CD4-positive, alpha-beta T cell treated with Interleukin-15 for 4 hours (primary cell): ENCODE measurements at places on chromosomes 3 and 15.

DNA sequence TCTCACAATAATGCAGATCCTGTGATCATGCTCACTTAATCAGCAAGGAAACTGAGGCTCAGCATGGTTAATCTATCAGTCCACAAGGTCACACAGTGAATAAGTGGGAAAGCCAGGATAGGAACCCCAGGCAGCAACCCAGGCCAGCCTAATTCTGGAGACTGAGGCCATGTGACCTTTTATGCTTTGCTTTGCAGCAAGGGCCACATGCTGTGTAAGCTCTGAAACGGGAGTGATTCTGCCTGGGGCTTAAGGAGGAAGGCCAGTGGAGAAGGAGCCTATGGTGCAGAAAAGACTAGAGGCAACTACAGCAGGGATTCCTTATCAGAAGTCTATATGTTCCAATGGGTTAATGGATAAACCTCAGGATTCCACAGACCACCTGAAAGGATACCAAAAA lies 157.6 kb upstream of the PPP2R3A start:
- no peak for DNase-seq

- no peak for DNase-seq
Observed at GRCh38 chr3:100310355-100310965, 24.1 kb upstream of the NIT2 start.

GRCh38 chr15:77517579-77517978 lies 96.9 kb downstream of the HMG20A start:
- no peak for DNase-seq

DNA sequence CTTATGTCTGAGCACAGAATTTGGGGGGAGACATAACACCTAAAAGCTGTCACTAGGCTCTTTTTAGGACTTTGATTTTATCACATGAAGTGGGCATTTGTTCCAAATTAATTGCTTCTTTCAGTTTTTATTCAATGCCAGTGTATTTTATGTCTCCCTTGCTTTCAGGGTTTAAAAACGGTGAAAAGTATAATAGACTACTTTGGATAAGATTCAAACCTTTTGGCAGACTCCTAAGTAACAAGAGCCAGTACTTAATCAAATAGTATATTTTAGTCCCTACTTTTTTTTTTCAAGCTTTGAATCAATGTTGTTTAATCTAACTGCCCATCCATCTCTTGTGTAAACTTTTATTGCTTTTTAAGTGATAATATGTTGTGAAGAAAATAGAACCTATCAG lies 847.2 kb upstream of the DPPA4 start:
- DNase-seq, result no peak

DNA sequence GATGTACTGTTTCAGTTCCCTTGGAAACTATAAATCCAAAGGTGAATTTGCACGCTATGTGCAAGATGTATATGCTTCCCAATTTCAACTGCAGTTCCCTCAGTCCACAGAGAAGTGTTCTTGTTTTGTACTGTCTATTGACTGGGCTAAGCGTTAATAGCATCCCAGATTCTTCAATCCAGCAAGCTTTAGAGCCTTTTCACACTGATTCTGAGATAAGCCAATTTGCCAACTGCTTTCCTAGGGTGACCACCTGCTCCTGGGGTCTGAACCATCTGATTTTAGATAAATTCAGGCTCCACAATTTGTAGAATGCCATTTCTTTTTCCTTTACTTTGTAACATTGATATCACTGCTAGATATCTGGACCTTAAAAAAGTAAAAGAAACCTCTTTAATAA lies 340.1 kb downstream of the PTPRG start:
- DNase-seq, result no peak

DNA sequence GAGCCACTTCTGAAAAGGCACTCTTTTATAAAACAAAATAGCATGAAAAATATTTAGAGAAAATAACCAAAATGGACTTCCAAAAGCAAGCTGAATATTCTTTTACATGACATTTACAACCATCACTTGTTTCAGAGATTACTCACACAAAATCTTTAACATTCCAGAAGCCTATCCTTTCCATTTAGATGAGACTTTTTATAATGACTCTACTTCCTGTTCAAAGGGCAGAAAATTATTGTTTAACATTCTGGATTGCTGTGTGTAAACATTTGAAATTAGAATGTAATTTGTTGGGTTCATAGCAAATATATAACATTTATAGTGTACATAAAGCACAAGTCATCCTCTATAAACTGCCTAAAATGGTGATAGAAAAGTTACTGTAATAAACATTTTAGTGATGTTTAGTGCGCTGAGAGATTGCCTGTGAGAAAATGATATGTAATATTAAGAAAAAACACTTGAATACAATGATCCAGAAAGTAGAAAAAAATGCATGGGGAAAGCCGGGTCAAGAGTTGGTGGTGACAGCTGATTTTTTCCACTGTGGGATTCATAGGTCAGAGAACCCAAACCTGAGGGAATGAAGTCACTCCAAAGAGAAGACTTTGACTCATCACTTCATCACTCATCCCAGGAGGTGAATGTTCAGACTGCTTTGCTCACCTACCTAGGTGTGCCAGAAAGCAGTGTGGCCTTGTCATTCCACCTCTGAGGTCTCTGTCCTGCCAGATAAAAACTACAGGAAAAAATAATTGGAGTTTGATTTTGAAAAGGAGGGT lies 305.8 kb downstream of the ARPP21 start:
- DNase-seq, result no peak

DNA sequence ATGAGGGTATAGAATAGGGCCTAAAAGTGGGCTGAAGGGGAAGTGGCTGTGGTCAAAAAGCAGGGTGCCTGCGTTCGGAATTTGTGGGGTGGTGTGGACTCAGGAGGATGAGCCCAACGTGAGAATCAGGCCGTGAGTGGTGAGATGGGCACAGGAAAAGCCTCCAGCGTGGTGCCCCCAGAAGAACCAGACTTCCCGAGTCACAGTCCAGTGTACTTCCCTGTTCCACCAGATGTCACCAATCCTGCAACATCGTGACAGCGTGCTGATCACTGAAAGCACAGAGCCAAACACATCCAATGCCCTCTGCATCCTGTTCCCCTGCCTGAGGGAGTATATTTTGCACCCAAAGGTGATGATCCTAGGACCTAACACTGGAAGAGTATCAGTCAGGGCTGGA lies 20.8 kb upstream of the ACAN start:
- no peak for DNase-seq

DNA sequence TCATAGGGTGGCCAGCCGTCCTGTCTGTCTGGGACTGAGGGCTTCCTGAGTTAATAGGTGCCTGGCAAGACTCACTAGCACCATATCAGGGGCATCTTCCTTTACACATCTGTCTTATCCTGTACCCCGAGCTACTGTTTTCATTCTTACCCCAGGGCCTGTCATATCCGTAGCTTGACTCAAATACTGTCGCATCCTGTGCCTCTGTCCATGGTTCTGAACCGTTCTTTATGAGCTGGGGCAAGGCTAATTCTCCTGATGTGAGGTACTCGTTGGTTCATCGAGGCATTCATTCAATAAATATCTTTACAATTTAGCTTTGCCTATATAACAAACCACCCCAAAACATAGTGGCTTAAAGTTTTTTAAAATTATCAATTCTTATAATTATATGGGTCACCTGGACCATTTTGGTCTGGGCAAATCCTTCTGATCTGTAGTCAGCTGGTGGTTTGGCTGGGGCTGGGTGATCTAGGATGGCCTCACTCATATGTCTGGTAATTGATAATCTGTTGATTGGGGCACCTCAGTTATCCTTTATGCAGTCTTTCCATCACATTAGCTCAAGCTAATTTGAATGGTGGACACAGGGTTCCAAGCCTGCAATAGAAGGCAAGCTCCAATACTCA lies 121.2 kb downstream of the TLE3 start:
- peak; percentile 25 for DNase-seq

DNA sequence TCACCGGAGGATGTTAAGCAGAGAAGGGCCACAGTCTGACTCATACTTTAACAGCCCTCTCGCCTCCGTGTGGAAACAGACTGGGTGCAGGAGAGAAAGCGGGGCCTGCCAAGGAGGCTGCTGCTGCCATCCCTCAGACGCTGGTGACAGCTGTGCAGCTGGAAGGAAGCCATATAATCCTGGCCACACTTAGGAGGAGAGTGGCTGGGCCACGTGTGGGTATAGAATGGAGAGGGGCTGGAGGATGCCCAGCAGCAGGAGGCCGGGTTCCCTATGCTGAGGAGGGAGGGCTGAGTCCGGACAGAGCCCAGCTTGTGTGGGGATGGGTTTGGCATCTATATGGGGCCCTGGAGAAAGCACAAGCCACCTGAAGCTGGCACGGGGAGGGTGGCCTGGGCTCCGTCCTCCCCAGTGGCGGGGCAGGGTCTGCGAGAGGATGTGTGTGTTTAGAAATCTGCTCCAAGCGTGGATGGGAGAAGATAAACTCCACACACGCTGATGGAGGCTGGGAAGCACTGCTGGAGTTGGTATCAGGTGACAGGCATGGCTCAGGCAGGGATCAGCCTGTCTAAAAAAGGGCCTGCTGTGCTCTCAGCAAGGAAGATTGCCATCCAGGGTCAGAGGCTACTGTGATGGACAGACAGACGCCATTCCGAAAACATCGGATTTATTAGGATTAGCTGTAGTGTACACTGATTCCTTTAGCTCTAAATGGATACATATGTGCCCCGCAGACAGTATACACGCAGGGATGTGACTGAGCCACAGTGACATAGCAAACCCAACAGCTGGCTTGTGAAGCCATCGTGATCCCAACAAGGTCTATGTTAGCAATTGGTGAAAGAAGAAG lies 15.9 kb downstream of the ABTB1 start:
- DNase-seq, result no peak

DNA sequence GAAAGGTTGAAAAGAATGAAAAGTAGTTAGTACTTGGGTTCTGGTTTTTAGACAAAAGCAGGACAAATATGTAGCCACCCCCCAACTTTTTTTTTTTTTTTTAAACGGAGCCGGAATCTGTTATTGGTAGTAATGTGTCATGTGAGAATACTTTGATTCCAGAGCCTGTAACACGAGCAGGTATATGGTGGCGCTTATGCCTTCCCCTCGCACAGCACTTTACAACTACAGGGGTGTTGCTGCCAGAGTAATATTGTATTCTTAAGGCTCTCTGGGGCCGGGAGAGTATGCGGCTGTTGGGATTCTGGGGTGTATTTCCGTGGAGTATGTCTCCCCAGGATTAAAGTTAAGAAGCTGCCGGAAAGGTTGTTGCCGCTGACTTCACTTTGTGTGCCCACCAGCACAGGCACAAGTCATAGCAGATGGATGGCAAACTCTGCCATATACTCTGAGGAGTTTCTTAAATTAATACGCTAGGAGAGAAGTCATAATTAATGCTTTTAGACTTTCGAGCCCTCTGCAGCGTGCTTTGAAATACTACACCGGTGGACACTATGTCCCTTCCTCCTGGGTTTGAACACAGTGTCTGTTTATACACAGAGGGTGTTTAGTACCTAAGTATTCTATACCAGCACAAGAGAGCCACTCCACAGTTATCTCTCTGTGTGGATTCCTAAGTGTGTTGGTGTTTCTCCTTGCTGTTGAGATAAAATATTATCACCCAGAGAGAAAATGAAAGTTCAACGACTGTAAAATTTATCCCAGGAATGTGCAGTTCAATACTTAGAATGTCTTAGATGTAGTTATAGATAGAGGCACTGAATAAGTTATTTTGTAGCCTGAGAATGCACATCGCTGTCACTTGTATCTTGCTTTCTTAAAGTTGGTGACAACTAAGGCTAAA lies 1.4 kb downstream of the MBNL1 start:
- peak; percentile 53 for DNase-seq

DNA sequence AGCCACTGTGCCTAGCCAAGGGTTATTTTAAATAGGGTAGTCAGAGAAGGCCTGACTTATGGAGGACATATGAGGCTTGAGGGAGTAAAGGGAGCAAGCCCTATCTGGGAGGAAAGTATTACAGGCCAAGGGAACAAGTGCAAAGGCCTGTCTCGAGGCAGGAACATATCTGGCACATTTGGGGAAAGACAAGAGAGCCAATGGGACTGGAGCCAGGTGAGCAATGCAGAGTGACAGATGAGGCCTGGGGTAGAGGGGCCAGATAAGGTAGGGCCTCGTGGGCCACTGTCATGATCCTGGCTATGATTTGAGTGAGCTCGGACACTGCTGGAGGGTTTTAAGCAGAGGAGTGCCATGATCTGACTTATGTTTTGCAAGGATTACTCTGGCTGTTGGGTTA lies 43.8 kb downstream of the DCP1A start:
- DNase-seq, result no peak

DNA sequence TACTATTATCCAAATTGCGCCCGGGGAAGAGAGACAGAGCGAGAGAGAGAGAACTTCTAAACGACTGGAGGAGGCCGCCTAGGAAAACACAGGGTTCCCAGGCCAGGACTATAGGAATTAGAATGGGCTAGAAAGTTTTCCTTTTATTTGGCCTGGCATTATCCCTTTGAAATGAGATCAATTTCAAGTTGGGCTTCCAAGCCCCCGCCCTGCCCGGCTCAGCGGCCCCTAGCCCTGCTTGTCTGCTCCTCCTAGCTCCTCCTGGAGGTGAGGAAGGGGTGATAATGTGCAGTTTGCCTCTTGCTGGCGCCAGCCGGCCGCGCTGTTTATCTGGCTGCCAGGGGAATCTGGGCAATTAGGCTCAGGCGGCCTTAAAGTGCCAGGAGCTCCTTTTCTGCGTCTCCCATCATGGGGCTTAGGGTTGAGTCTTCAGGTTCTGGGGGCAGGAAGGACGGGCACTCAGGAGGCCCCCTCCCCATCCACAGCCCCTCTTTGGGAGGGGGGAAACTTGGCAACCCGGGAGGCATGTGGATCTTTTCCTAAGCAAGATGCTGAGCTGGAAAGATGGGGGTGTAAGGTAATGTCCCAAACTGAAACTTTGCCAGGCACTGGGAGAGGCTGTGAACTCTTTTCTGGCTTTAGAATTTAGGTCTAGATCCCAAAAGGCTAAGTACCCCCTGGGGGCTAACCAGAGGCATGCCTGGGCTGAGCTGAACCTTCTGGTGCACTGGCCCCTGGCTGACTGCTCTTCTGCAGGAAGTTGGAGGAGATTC lies 5.5 kb downstream of the SMAD6 start:
- no peak for DNase-seq

- no peak for DNase-seq
Observed at GRCh38 chr15:29446480-29446879, 176.9 kb upstream of the NSMCE3 start.

DNA sequence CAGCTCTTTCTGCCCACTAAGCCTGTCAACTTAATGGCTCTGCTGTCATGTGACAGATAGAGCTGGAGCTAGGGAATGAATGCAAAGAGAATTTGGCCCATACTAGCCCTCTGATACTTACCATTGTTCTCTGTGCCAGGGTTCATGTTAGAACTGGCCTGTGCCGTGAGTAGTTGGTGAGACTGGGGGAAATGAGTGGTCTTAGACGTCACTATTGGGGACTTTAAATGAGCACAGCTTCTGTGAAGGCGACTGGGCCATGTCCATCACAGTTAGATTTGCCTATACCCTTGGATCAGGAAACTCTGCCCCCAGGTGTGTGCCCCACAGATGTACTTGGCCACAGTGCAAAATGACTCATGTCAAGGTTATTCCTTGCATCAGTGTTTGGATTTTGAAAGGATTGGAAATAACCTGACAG lies 124.9 kb downstream of the PTPRG start:
- no peak for DNase-seq

DNA sequence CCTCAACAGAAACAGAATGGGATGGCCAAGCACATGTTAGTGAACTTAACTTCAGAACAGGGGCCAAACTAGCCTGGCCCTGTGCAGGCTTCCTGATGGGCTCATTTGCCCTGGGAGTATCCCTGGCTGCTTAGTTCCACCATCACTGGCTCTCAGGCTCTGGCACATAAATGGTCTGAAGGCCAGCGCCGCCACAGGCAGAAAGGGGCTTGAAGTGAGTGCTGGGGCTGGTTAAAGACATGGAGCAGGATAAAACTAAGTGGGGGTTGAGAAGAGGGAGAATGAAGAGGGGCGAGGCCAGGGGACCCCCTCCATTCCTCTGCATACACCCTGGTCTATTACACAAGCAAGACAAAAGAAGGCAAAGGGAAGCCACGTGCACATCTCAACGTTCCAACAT lies 12.2 kb downstream of the SLCO2A1 start:
- DNase-seq, result no peak

- DNase-seq, result no peak
Observed at GRCh38 chr3:40096661-40097111, 212.8 kb upstream of the EIF1B start.
